Activated CD8-positive, alpha-beta memory T cell treated with anti-CD3 and anti-CD28 coated beads for 1 hour (primary cell): ENCODE measurements at places on chromosomes 1 and 21.

- DNase-seq: peak; percentile 30
These were observed 1.0 kb upstream of the ATP2B4 start for GRCh38 chr1:203625628-203626019.

DNA sequence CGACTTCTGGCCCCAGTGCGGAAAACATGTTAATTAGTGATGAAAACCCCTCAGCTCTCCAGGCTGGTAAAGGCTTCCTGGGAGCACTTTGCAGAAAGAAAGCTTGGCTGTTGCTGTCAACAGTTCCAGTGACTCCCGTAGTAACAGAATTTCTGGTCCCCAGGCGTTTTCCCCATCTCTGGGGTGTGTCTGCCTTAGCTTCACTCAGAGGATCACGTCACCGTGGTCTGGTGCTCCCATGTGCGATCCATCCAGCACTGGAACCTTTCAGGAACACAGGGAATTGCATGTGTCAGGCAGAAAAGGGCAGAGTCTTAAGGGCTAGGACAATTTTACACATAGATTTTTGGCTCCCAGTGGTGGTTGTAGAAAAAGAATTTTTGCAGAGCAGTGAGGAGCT is 470.4 kb upstream of the USP24 start:
- DNase-seq: no peak

DNA sequence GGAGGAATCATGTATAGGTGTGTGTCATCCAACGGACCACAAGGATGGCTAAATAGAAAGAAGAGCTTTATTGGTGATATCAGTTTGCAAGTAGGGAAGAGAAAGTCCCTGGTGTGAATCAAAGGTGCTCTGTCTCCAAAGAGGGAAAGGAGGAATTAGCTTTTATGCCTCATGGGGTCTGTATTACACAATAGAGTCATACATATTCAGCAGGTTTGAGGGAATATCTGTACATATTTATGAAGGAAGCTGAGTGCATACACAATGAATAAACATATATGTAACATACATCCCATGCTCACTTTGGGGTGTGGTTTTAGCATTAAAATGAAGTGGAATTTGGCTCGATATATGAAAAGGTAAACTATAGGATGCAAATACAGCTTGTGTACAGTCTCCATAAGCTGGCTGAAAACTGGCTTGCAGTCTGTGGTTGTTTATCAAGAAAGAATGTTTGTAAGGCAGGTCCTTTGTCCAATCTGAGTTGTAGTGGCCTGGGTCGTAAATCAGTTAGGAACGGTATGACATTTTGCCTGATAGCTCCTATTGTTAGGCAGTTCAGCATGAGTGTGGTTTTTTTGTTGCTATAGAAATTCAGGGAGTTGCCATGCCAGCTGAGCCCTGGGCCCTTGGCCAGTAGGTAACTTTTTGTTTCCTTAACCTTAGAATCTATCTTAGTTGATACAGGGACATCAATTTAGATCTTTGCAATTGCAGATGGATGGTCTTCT is 198.0 kb upstream of the ZP4 start:
- DNase-seq: no peak

GRCh38 chr1:34984793-34985608 is at the start of gene TMEM35B:
TSS of gene TMEM35B (minus strand) at chr1:34985347. CDS start at chr1:34985305, 42 bp downstream.
- DNase-seq: peak; percentile 42

GRCh38 chr1:24964811-24965570 is 34.9 kb upstream of the RUNX3 start:
- peak; percentile 78 for DNase-seq

DNA sequence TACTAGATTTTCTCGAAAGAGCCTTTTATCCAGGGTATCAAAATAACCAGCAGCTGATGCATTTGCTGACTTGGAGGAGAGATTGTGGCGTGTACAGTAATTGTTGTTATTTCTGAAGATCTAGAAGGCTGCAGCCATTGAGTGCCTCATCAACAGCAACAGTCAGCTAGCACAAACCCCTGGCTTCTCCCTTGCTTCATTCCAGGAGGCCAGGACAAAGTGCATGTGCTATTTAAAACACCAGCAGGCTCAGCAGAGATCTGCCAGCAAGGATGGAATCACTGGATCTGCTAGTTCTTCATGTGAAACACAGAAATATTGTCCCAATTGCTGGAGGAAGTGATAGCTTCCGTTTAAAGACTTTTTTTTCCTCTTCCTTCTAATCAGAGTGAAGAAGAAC is 2.8 kb upstream of the NGF start:
- no peak for DNase-seq

DNA sequence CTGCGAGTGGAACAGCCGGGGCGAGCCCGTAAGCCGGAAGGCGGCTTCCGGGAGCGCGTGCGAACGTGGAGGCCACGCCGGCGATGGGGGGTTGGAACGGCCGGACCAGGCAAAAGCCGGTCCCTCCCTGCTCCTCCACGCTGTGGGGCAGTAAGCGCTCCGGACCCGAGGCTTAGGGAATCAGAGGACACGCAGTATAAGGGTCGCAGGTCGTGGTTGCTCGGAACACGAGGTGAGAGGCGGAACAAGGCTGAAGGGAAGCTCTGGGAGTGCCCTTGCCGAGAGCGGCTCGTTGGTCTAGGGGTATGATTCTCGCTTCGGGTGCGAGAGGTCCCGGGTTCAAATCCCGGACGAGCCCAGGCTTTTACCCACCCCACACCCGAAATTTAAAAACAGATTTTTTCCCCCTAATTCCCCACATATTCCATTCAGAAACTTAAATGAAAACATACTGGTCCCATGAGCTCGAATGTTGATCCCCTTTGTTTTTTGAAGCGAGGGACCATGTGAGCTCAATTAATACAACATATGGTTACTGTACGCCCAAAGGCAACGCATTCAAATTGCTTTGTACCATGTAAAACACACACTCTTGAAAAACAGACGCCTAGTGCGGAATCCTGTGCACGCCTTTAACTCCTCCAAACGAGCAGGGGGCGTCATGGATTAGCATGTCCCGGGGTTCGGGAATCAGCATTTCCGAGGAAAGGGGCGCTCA is 7.2 kb upstream of the MPZL1 start:
- DNase-seq: peak; percentile 80

- DNase-seq: no peak
These were observed 34.5 kb downstream of the CTNNBIP1 start for GRCh38 chr1:9875636-9876000.

- DNase-seq: no peak
These were observed 73.1 kb downstream of the APP start for GRCh38 chr21:26097475-26097874.

DNA sequence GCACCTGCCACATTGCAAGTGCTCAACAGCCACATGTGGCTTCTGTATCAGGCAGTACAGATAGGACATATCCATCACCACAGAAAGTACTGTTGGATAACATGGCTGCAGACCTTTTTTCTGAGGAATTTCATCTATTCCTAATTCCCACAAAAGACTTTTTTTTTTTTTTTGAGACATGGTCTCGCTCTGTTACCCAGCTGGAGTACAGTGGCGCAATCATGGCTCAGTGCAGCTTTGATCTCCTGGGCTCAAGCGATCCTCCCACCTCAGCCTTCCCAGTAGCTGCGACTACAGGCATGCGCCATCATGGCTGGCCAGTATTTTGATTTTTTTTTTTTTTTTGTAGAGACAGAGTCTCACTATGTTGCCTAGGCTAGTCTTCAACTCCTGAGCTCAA is 33.3 kb downstream of the YARS1 start:
- no peak for DNase-seq

DNA sequence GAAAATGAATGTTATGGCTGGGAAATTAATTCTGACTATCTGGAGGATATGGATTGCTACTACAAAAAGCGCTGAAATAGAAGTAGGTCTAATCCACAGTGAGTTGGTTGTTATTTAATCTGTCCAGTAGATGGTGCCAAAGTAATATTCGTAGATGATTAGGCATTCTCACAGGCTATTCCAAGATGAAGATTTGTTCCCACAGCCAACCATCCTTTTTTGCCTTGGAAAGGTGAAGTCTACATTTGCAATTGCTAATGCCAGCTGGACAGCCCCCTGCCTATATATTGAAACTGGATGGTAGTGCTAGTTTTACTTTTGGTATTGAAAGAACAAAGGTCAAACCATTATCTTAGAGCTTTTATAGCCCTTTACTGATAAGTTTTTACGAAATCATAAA is 43.8 kb downstream of the RBM11 start:
- DNase-seq: no peak

DNA sequence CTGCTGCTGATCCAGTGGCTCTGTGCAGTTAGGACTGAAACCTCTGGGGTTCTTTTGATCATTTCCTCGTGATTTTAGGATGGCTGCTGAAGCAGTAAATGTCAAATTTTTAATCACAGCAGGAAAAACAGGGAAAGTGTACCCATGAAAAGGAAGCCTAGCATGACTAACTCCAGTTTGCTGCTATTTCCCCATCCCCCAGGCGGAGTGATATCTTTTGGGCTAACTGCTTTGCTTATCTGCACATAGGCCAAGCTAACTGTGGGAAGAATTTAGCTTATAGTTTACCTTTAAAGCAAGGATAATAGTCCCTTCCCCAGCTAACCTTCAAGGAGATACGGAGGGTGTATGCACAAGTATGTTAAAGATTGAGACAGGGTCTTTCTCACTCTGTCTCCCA is 149.8 kb upstream of the TNR start:
- DNase-seq: no peak

- DNase-seq: no peak
These were observed 144.8 kb upstream of the VANGL1 start for GRCh38 chr1:115496904-115497527.

DNA sequence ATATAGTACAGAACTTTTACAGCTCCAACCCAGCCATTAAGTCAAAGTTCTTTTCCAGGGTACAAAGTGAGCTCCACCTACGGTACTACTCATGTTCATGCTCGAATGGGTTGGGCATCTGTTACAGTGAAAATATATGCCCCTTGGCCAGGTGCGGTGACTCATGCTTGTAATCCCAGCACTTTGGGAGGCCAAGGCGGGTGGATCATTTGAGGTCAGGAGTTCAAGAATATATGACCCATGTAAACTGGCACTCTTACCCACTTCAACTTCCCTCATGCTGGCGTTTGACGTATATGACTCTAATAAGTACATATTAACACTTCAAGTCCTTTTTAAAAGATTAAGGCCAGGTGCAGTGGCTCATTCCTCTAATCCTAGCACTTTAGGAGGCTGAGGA is 71.3 kb upstream of the PKN2 start:
- no peak for DNase-seq

GRCh38 chr1:161172776-161173376 is 4.4 kb downstream of the B4GALT3 start:
- DNase-seq: no peak

DNA sequence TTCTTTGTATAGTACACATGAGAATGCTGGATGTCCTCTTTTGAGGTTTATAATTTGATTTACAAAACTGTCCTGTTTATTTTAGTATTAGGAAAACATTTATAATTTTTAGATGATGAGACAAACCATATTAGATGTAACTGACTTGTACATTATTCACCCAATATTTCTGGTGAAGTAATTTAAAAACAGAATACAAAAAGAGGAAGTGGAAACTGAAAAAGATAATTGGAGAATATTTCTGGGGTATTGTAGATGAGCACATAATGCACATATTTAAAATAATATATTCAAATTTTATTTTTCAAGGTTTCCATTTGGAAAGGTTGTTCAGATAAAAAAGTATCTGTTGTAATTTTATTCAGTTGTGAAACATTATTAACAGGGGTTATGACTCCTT is 40.7 kb downstream of the XPR1 start:
- no peak for DNase-seq

DNA sequence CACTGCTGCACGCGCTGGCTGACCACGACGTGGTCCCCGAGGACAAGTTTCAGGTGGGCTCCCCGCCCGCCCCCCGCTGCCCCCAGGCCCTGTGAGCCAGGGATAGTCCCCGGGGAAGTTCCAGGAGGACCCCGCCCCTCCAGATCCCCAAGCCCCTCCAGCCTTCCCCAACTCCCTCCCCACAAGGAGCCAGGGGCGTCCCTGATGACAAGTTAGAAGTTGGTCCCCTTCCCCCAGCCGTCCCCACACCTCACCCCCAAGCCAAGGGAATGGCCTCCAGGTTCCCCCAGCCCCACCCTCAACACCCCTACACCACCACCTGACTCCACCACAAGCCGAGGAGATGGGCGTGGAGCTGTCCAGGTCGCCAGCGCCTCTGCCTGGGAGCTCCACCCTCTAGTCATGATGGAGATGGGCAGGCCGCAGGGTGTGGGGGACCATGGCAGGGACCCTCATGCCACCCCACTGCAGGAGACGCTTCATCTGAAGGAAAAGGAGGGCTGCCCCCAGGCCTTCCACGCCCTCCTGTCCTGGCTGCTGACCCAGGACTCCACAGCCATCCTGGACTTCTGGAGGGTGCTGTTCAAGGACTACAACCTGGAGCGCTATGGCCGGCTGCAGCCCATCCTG is 525 bp downstream of the AIRE start:
- no peak for DNase-seq

GRCh38 chr1:116159177-116159576 is 48.0 kb downstream of the MAB21L3 start:
- DNase-seq: no peak

- no peak for DNase-seq
These were observed 65.2 kb upstream of the IFNLR1 start for GRCh38 chr1:24252185-24252780.

- DNase-seq: no peak
These were observed 235.7 kb upstream of the RAB4A start for GRCh38 chr1:229035054-229035747.

- DNase-seq: no peak
These were observed 46.7 kb downstream of the SMYD3 start for GRCh38 chr1:246460406-246460805.

- DNase-seq: no peak
These were observed 19.6 kb upstream of the RBM15 start for GRCh38 chr1:110319332-110320167.

DNA sequence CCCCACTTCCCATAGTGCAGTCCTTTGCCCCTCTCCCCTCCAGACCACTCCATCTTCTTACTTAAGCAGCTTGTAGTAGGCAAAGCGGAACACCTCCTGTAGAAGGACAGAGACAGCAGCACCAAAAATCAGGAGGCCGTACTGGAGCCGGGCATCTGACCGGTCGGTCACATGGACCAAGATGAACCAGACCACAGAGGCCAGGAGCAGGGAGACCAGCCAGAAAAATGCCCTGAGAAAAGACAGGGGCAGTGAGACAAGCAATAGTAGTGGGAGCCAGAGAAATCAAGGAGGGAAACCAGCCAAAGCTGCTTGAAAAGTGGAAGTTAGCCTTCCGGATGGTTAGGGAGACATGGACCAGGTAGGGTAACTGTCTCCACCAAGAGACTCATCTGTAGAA is 920 bp downstream of the APH1A start:
- DNase-seq: no peak

DNA sequence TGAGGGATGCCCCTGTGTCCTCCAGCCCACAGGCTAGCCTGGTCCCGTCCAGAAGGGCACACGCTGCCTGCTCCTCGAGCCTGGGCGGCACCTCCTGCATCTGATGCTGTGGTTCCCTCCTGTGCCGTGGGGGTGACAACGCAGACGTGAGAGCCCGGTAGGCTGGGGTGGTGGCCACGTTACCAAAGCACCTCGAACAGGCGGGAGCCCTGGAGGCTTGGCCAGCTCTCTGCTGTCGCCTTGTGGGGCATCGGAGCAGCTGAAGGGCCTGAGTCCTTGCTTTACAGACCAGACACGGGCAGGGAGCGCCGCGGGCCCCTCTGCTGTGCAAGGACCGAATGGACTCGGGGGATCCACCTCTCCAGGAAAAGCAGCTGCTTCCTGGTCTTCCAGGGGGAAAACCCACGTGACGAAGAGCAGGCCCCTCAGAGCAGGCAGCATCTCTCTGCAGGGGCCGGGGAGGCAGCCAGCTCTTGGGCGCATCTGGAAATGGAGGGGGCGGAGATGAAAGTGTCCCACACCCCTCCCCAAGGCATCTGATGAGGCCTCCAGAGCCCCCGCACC is 133.3 kb downstream of the NPHP4 start:
- no peak for DNase-seq
